Tongue (tissue), 3 donors: ENCODE measurements at places on chromosomes 7 and 10. TPM values are rescaled to one million over a fixed set of nuclear protein-coding genes. Genes with fewer than 3 reads are reported as not detected.

MUC12 gene
- not detected for total RNA-seq

- no peak for DNase-seq
These were observed 2.3 kb downstream of the MYL10 start for GRCh38 chr7:101626758-101627157.

- DNase-seq = no peak
These were observed 47.1 kb downstream of the DIP2C start for GRCh38 chr10:642186-642890.

PTF1A gene
- not detected for total RNA-seq

DNA sequence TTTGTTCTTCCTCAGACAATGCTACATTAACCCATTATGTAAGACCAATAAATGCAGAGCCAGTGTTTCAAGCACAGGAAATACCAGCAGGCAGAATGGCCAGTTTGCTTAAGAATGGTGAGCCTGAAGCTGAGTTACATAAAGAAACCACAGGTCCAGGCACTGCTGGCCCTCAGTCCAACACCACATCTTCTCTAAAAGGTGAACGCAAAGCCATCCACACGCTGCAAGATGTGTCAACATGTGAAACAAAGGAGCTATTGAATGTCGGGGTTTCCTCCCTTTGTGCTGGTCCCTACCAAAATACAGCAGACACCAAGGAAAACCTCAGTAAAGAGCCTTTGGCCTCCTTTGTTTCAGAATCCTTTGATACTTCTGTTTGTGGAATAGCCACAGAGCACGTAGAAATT is 63.8 kb downstream of the TASOR2 start:
- no peak for DNase-seq
